ENCODE measurements at places on chromosomes 2 and 18.
A peak's percentile ranks its signal among the peaks of the same experiment; 100 is the strongest.

GRCh38 chr2:239587841-239588240 lies 187.0 kb upstream of the HDAC4 start:
- no peak for DNase-seq

- DNase-seq = peak; percentile 85
Measured at GRCh38 chr2:236768393-236769140, 198.9 kb downstream of the ACKR3 start.

DNA sequence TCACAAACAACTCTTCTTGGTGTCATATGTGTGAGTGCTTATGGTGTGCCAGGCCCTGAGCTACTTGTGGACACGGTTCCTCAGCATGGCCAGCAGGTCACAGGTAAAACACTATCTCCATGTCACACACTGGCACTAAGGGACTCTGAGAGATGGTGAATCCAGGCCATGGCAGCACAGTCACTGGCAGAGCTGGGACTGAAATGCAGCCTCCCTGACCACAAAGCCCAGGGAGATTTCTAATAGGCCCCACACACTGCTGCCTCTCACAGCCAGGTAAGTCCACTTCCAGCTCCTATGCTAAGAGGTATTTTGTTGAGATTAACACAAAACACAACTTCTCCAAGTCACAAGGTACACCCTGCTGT lies 92.0 kb downstream of the ACTR2 start:
- DNase-seq = no peak

- peak; percentile 9 for DNase-seq
Measured at GRCh38 chr2:107362993-107363392, 463.7 kb upstream of the RGPD4 start.

DNA sequence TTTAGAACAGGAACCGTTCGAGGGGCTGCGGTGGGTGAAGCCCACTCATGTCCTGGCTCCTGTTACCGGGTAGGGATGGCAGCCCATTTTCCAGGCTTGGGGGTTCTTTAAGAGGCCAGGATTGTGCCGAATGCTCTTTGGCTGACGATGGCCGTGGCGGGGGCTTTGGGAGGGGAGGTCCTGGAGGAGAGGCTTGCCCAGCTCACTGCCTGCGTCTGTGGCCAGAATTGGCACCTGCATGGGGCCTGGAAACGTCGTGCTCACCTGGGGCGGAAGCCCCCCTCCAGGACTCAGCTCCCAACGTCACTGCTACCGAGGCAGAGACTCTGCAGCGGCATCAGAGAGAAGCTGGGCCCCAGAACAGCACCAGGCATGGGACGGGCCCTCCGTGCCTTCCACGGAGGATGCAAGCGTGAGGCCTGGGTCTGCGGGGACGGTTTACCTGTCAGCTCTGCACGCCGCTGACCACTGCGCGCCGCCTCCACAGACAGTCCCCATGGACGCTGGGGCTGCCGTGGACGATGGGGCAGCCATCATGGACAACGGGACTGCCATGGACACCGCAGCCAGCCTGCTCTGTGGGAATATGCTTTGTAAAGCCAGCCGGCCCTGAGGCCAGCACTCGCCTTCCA lies 82.9 kb downstream of the NFATC1 start:
- no peak for DNase-seq

DNA sequence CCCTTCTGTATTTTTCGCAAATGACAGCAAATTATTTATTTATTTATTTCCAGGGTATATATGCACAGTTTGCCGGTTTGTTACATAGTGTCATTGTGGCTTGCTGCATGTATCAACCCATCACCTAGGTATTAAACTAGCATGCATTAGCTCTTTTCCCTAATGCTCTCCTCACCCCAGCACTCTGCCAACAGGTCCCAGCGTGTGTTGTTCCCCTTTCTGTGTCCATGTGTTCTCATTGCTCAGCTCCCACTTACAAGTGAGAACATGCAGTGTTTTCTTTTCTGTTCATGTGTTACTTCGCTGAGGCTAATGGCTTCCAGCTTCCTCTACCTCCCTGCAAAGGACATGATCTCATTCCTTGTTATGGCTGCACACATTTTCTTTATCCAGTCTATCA lies 592.3 kb downstream of the TRIB2 start:
- no peak for DNase-seq

DNA sequence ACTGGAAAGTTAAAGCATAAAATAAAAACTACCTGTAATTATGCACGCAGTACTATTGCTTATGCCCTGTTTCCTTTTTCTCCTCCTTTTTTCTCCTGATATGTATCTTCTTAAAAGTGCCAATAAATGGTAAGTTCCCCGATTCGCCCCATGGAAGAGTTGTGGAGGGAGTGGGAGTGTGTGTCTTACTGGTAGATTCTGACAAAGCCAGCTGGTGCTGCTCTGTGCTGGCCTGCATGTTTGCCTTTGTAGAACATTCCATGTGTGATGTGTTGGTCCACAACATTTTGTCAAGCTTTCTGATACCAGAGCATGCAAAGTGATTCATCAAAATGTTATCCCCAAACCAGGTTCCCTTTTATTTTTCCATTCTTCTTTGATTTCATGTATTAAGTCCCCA lies 356.9 kb upstream of the RAB12 start:
- no peak for DNase-seq

- no peak for DNase-seq
Measured at GRCh38 chr2:232506709-232507108, 13.5 kb upstream of the PRSS56 start.

DNA sequence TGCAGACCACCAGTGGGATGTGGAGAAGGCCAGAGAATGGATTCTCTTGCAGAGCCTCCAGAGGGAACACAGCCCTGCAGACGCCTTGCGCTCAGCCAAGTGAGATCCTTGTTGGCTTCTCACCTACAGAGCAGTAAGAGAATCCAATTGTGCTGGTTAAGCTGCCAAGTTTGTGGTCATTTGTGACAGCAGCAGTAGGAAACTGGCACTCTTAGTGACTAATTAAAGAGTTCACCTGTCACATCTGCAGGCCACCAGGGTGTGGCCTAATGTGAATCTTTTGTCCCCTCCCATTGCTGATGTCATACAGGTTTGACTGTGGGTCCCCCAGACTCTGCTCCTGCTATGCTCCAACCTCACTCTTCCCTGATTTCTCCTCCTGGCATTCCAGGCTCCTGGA lies 235.9 kb downstream of the TFCP2L1 start:
- no peak for DNase-seq

DNA sequence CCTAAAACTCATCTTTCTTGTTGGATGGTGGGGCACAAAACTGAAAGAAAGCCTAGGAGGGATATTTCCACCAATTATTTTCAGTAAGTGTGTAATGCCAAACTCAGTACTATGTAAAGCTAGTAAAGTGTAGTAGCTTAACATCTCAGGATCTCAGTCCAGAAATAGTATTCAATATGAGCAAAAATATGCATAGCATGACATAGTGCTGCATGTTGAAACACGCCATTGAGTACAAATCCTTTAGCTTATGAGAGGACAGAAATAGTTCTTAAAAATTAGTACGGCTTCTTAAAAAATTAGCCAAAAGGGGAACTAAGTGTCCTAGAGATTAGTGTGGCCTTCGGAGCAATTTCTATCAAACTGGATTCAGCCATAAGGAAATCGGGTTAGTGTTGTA lies 21.7 kb upstream of the ATL2 start:
- no peak for DNase-seq

DNA sequence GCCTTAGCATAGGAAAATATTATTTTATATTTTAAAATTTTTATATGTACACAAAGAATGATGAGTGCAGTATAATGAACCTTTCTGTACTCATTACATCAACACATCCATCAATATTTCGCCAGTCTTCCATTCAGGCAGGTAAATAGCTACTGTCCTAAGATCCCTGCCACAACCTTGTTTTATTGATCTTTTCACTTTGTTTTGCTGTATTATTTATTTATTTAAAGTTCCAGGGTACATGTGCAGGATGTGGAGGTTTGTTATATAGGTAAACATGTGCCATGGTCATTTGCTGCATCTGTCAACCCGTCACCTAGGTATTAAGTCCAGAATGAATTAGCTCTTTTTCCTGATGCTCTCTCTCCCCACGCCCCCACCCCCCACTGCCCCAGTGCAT lies 64.6 kb downstream of the INHBB start:
- no peak for DNase-seq

DNA sequence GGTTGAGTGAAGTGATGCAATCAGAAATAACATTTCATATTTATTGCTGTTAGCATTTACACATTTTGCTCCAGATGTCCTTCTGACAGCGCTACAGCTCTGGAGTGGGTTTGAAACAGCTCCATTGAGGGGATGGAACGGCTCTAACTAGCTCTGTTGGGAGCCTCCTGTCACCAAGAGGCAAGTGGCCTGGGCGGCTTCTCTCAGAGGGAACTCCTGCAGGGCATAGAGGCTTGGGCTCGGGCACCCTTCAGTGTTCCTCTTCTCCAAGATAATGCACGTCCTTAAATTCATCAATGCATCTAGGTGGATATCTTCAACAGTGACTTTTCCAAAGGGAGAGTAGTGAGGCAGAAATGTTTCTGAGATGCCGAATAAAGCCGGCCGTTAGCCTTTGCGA lies 122.5 kb downstream of the CNTNAP5 start:
- DNase-seq = no peak

DNA sequence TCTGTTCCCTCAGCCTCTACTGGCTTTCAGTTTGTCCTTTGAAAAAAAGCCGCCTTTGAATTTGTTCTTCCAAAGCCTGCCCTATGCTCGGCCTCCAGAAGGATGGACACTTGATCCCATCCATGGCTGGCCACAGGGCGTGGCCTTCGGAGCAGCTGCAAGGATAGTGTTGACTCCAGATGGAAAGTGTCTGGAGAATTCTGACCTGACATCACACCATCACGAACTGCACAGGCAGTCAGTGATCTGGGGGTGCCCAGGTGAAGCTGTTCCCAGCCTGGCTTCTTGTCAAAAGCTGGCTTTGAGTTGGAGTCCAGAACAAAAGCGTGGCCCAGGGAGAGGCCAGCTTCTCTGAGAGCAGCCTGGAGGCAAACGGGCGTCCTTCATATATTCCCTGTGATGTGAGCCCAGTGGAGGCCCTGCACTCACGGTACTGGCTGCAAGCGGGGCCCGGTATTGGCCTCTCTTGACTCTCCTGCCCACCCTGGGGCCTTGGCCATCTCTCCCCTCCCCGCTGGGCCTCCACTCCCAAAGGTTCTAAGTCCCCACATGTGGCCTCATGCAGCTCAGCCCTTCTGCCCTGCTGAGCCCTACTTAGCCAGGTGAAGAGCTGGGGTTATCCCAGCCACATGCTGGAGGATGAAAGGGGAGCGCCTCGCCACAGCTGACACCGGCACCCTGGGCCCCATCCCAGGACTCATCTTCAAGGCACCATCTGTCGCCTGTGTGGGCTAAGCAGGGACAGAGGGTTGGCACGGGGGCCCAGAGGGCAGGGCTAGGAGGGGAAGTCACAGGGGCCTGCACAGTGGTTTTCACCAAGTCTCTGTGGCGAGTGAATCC lies 20.4 kb upstream of the ATOH8 start:
- no peak for DNase-seq

GRCh38 chr2:76958749-76959148 lies 563.4 kb downstream of the LRRTM4 start:
- no peak for DNase-seq

DNA sequence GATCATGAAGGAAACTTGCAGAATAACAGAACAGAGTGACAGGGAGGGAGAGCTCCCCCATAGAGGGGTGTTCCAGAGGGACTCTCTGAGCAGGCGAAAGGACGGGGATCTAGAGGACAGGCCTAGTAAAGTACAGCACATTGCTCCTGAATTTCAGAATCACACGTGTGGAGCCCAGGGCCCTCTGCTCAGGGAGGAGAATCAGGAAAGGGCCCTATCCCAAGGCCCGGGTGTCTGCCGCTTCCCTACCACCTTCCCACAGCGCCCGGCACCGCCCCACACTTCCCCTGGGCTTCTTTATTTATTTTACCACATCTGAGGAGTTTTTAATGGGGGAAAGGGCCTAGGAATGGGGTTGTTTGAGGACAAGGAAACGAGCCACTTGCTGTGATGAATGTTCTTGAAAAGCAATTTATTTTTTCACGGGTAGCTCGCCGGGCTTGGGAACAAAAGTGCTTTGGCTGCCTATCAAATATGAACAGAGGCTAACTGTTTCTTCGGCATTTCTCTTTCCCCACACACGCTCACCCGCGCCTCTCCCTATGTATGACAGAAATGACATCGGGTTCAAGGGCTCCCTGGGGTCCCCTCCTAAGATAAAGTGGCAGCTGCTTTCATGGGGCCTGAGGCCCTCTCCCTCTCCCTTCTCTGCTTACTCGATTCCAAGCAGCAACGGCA lies 79.3 kb upstream of the GLI2 start:
- no peak for DNase-seq

GRCh38 chr2:123468071-123468470 lies 557.0 kb upstream of the CNTNAP5 start:
- no peak for DNase-seq

- no peak for DNase-seq
Measured at GRCh38 chr18:74447404-74448152, 9.5 kb downstream of the DIPK1C start.

GRCh38 chr2:121078899-121079298 lies 206.1 kb downstream of the TFCP2L1 start:
- DNase-seq = no peak

- no peak for DNase-seq
Measured at GRCh38 chr2:132875193-132875592, 205.2 kb upstream of the LYPD1 start.

GRCh38 chr2:180695586-180696401 lies 284.6 kb upstream of the UBE2E3 start:
- no peak for DNase-seq

DNA sequence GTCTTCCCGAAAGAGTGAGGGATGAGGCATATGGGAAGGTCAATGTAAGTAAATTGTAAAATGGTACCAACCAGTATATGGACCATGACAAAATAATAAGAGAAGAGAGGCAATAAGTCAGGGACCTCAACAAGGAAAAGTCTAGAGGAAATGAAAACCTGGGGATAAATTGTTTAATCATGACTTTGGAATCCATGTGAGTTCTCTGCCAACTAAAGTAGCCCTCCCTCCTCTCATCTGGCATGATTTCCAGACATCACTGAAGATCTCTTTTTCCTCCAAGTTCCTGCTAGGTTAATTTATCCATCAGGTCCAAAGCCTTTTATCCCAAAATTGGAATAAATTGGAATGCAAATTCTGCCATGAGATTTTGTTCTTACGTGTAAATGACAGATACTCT lies 417.9 kb downstream of the NRXN1 start:
- no peak for DNase-seq

DNA sequence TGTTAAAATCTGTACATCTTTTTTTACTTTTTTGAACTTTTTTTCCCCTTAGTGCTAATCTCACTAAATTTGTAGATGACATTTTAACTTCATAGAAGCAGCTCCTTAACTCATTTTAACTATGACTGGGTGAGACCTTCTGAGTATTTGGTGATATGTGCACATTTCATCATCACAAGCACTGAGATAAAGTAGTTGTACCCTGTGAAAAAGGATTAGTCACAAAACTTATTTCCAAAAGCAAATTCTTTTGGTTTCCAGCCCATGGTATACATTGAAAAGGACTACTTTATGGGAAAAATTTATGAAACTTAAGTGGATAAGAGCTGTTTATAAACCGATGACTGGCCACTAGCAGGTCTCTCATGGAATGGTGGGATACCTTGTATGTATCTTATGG lies 581.5 kb downstream of the PLCL1 start:
- DNase-seq = peak; percentile 53

- no peak for DNase-seq
Measured at GRCh38 chr18:58037163-58037562, 6.9 kb upstream of the NEDD4L start.

- no peak for DNase-seq
Measured at GRCh38 chr2:185880396-185880795, 141.8 kb downstream of the FSIP2 start.

Data from EH (cell line).